Thyroid gland (tissue), 4 donors: ENCODE measurements at places on chromosomes 5 and 9. TPM values are rescaled to one million over a fixed set of nuclear protein-coding genes. Genes with fewer than 3 reads are reported as not detected.

The KCNMB1 gene
- total RNA-seq, result 0.27 TPM

DNA sequence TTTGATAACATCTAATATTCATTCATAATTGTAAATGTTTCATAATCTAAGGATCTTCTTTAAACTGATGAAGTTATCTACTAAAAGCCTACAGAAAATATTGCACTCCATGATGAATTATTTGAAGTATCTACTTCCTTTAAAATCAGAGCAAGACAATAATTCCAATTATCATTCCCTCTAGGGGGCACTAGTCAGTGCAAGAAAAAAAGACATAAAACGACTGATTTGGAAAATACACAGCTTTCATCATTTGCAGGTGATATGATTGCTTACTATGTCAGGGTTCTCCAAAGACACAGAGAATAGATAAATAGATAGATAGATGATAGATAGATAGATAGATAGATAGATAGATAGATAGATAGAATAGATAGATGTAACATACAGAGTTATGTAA, 13.5 kb upstream of the GRM6 start:
- DNase-seq, result no peak

The TAF11L10 gene
- not detected for total RNA-seq

The TLX3 gene
- not detected for total RNA-seq

DNA sequence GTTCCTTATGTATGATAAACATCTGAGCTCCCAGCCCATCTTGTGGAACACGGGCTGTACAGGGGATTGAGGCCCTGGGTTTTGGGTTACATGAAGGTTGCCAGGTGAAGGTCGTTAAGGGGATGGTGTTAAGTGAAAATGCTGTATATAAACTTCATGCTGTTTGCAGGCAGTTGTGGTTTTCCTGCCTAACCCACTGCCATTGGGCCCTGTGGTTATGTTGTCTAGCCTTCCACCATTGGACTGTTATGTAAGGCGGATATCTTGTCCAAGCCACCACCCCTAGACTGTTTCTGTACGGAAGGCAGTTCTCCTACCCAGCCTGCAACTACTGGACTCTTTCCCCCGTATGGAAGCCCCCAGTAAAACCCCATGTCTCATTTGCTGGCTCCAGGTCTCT, 246.1 kb downstream of the KIF4B start:
- DNase-seq, result no peak

DNA sequence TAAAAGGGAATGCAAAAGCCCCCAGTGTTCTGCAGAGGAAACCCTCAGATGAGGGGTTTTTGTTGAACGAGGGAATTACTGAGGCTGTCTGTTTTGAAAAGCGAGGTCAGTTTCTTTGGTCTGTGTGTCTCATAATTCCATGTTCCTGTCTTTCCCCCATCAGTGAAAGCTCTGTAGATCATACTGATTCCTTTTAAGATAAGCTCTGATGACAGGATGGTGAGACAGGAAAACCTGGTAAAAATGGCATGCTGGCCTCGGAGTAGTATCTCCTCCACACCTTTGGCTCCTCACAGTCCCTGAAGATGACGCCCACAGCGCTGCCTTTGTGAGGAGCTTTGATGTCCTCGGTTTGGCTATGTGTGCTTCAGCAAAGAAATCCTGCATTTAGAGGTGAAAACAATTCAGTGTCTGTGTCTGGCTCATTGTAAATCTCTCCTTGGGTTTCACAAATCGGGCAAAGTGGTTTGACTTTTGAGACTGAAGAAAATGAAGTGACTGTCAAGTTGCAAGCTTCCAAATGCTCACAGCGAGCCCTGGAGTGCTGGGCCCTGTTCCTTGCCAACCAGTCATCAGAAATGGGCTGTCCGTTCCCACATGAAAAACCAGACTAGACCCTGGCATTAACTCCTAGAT, 124.9 kb upstream of the ICE1 start:
- no peak for DNase-seq

DNA sequence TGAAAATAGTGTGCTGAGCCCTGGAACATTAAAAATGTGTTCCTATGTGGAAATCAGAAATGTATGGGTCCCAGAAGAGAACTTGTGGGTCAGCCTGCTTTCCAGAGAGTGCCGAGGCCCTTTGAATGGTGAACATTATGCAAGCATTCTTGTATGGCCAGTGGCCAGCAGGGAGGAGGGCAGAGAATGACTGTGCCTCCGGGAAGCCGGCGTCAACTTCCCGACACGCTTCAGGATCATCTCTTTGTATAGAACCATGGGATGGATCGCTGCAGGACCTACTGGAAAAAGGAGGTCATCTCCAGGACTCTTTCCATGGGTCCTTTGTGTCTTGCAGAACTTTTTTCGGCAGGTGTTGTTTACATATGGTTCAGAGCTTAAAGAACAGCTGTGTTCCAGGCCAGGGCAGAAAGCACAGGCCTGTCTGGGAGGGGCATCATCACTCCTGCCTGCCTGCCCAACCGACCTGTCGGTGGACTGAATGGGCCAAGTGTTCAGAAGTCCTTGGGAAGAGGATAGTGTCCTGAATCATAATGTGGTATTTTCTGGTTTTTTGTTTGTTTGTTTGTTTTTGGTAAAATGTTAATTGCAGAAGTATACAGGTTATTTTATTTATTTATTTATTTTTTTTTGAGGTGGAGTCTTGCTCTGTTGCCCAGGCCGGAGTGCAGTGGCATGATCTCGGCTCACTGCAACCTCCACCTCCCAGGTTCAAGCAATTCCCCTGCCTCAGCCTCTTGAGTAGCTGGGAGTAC, 9.0 kb downstream of the PRRC2B start:
- peak; percentile 90 for DNase-seq

- no peak for DNase-seq
Measured at GRCh38 chr5:89301321-89302025, 418.5 kb upstream of the MEF2C start.

DNA sequence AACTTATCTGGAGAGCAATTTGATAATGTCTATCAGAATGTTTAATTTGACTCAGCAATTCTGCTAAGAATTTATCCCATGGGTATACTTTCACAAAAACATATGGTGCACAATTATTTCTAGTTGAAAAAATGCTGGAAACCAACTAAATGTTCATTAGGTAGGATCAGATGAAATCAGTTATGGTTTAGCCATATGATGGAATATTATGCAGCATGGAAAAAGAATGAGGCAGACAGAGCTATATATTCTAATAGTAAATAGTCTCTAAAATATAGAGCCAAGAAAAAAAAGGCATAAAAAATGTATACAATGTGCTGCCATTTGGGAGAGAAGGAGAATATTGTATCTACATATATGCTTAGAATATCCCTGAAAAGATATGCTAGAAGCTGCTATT, 3.6 kb upstream of the SPATA6L start:
- DNase-seq, result no peak

DNA sequence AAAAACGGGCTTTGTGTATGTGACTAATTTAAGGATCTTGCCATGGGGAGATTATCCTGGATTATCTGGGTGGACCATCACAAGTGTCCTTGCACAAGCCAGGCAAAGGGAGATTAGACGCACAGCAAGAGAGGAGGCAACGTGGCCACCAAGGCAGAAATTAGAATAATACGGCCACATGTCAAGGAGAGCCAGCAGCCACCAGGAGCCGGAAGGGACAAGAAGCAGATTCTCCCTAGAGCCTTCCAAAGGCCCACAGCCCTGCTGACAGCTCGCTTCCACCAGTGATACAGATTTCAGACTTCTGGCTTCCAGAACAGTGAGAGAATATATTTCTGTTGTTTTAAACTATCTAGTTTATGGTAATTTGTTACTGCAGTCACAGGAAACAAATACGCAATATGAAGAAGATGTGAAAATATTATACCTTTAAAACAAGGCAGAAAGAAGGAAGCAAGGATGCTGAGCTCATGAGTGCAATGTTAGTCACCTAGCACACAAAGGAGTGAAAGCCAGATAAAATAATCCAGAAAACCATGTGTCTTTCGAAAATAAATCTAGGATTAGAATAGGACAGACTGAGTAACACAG, 28.7 kb upstream of the F2RL1 start:
- no peak for DNase-seq

DNA sequence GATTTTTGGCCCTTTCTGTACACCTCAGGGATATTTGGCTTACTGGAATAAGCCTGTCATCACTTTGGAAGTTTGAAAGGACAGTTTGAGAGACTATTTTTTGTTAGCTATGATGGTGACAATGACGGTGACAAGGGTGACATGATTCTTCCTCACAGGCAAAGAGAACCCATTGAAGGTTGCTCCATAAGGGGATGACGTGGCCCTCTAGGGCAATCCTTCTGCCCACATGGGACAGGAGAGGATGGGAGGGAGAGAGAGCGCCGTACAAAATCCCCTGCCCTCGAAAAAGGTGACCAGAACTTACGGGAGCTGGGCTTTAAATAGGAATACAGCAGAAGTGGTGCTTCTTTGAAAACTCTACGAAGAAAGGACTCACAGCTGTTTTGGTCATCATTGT, 22.6 kb downstream of the HRH2 start:
- DNase-seq, result no peak
